ENCODE measurements at places on chromosomes 6 and 20.

DNA sequence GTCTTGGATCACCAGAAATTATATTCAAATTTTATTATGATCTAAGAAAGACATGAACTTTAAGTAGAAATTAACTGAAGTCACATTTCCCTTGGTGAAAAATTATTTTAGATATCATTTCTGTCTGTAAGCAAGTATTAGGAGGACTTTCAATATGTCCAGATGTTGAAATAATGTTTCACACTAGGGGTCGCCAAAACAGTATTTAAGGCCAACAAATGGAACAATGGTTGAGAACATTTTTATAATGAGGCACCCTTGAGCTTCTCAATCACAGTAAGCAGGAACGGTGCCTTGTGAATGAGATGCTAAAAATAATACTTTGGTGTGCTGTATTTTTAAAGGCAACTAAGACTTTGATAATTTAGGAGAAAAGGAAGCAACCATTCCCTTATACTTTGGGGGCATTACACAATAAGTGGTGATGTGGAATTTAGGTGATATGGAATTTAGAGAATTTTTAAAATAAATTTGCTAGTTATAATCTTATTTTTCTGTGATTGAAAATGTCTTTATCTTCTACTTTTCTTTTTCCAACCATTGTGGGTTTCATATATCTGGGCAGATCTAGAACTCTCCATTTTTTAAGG is 9.6 kb upstream of the SF3B5 start:
- DNase-seq = no peak

GRCh38 chr6:17349427-17349826 is 44.0 kb upstream of the CAP2 start:
- DNase-seq = no peak

DNA sequence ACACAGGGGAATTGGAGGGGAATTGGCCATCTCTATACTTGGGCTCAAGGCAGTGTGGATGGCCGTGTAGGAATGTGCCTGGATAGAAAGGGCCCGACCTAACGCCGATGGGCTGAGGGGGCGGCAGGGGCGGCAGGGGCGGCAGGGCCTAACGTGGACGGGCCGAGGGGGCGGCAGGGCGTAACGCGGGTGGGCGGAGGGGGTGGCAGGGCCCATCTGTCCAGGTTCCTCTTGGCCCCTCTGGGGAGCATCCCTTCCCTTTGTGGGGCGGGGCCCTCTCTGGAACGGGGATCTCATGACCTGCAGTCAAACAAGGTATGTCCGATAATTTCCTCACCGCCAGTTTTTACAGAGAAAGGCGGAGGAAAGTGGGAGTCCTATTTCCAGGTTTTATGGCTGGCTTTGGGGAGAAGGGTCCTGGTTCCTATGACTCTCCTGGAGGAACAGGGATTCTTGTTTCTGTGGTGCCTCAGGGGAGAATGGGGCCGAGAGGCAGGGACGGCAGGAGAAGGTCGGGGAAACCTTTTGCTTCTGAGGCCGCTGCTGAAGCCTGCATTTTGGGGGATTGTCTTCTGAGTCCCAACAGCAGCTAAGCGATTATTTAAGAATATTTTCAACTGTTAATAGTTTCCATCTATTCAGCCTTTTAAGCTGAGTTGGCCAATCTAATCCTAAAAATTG is 100.8 kb upstream of the FRMD1 start:
- DNase-seq = no peak

DNA sequence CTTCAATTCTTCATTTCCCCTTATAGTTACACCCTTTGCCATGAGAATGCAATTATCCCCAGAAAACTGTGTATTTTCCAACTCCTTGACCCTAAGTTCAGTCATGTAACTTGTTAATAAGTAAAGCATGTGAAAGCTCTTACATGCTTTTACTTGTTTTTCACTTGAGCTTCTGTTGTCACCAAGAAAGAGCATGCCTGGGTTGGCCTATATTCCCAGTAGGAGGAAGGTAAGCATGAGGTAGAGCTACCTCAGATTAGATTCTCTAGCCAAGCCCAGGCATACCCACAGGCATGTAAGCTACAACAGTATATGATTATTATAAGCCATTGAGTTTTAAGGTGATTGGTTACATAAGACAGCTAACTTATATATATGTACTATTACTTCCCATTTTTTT is 101.7 kb upstream of the SMLR1 start:
- DNase-seq = no peak

DNA sequence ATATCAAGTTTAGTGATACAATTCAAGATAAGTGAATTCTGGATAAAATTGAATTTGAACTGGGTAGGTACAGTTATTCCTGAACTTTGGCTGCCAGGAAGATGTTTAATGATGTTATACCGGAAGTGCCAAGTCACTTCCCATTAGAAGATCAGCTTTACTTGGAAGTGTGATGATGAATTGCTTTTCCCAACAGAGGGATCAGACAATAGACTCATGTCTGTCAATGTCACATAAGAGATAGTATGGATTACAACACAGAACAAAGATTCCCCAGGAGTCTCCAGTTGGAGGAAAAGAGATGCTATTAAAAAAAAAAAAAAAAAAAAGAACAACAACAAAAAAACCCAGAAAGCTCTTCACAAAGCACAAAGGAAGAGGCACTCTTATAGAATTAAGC is 497.9 kb upstream of the EPHA7 start:
- DNase-seq = no peak

DNA sequence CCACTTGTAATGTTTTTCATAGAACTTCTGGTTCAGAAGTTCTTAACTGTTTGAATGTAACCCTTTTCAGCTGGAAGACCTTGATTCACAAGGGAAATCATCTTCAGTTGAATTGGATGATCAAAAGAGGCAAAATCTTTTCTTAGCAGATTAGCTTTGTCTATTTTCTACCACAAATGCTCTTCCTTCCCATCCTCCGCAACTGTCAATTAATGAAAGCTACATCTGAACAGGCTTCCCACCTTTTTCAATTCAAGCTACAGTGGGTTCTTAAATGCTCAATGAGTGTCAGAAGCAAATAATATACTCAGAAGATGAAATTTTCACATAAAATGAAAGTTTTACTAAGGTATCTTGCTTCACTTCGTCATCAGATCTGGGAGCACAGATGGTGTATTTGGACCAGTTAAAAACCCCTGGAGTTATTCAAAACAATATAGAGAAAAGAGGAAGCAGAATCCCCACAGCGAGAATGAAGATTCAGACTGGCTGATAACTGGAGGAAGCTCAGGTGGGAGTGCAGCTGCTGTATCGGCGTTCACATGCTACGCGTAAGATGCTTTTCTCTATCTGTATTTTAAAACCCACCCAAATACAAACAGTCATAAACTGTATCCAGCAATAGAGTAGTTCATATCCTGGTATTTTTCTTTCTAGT is 19.4 kb downstream of the QRSL1 start:
- no peak for DNase-seq

DNA sequence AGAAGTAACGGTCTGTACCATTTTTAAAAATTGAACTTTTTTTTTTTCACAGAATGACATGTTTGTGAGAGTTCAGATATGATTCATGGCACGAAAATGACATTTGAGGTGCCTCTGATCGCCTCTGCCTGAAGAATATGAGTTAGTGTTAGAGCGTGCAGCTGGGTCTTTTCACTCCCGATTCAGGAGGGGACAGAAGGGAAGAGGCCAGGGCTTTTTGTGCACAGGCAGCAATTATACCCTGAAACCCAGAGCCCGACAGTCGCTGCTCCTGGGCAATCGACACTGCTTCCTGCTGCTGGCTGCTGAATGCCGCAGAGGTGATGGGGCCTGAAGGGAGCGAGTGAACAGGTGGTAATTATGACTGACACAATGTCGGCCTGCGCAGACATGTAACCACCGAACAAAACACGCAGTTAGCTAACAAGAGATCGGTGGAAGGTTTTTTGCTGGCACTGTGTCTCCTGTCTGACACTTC is 652.0 kb upstream of the NOX3 start:
- DNase-seq = no peak

DNA sequence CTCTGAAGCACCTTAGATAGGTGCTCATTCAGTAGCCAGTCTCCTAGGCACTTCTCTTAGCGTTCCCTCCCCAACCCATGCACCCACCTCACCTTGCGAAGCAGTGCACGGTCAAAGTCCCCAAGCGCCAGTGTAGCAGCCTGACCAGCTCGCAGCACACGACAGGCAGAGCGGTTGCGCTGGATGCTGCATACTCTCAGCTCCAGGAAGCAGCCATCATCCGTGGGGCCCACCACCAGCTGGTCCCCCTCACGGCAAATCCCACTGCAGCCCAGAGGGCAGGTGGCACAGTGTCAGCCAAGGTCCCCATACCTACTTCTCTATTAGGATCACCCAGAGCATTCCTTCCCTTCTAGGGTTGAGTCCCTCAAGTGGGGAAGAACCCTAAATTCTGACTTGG is 6.5 kb downstream of the GTPBP2 start:
- no peak for DNase-seq

DNA sequence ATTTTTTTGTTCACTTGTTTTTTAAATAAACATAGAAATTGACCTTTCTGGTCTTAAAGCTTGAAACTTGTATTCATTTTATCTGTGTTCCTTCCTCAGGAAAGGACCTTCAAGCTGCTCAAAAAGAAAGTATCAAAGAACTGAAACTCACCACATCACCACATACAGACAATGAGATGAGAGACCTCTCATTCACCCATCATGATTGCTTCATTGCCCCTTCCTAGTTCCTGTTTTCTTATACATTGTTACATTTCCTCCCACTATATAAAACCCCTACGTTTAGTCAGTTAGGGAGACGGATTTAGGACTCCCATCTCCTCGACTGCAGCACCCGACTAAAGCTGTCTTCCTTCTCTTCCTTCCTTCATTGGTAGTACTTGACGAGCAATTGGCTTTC is 180.5 kb upstream of the OPRM1 start:
- DNase-seq = no peak

DNA sequence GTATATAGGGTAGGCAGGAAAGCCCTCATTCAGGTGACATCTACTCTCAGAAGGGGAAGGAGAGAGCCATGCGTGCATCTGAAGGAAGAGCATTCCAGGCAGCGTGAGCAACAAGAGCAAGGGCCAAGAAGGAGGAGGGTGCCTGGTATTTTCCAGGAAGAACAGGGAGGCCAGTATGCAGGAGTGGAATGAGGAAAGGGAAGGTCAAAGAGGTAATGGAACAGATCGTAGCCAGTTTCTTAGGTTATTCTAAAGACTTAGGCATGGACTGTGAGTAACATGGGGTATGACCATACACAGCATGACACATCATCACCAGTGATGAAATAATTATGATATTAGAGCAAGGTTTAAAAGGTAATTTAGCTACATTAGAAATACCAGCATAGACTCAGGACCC is 24.1 kb downstream of the ALDH8A1 start:
- no peak for DNase-seq

DNA sequence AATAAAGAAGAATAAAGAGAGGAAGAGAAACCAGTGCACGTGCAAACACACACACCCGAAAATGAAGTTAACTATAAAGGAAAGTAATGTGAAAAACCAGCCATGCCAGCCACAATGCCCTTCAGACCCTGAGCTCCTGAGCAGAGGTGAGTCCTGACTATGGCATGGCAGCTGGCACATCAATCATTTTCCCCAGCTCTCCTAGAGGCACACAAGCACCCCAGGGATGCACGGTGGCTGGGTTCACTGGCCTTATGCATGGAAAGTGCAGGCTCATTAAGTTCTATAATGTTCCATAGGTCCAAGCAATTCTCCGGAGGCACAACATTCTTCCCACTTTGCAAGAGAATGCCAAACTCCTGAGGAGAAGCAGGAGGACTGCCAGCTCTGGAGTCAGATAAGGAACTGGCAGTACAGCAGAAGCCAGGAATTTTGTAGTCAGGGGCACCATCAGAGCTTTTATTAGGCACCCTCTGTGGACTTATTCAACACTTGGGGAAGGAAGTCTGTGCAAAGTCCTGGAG is 175.0 kb upstream of the PRDM1 start:
- no peak for DNase-seq

GRCh38 chr6:157791450-157791849 is 31.6 kb upstream of the SNX9 start:
- DNase-seq = no peak

DNA sequence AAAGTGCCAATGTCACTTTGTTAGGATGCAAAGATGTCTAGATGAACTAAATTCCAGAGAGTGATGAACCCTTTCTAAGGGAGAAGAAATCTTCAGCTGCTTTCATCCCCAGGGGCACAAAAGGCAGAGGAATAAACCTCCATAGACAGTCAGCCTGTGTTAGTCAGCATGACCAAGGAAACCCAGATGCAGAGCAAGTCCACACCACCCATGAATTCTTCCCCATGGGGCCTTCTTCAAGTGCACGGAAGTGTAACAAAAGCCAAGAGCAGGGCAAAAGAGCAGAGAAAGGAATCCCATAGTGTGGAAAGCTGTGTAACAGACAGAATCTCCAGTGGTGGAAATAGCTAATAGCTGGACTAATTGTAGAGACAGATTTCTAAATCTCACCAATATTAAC is 50.0 kb downstream of the DCDC2 start:
- no peak for DNase-seq

GRCh38 chr6:75800708-75801505 is 51.9 kb downstream of the MYO6 start:
- no peak for DNase-seq

GRCh38 chr6:112291161-112291762 is 36.9 kb upstream of the LAMA4 start:
- DNase-seq = no peak

GRCh38 chr20:40634891-40635290 is 54.1 kb downstream of the MAFB start:
- no peak for DNase-seq

DNA sequence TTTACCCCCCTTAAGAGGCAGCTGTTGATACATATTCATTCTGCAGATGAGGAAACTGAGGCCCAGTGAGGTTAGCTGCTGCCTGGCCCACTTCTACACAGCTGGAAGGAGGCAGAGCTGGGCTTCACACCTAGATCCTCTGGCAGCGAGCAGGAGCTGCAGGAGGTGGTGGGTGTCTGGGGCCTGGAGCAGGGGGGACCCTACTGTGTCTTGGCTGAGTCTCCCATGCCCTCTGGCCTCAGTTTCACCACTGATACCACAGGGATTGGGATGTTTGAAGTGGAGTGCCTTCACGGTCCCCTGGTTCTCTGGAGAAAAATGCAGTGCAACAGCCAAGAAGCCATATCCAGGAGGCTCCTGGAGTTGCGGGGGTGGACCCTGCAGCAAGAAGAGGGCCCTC is 8.2 kb upstream of the BPIFA2 start:
- DNase-seq = no peak

GRCh38 chr20:33434434-33434833 is 9.1 kb downstream of the SNTA1 start:
- no peak for DNase-seq

GRCh38 chr6:56729719-56730118 is 87.0 kb upstream of the DST start:
- no peak for DNase-seq

- no peak for DNase-seq
Measured at GRCh38 chr20:53623454-53624211, 30.0 kb upstream of the ZNF217 start.

GRCh38 chr20:55166063-55166462 is 690.7 kb downstream of the DOK5 start:
- no peak for DNase-seq

DNA sequence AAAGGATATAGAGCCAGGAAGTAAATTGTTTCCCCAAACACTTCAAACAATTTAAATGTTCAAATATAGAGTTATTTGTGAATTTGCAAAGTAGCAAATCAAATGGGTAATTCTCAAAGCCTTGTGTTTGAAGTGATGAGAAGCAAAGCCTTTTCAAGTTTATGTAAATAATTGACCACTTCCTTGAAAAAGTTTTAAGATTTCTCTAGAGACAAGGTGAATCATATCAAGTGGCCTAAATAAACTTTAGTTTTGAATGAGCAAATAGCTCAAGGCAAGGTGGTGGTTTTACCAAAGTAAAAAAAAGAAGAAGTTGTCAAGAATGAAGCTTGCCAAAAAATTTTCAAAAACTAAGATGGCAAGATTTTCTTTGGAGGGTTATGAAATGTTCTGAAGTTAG is 42.6 kb upstream of the IFNGR1 start:
- no peak for DNase-seq

GRCh38 chr6:37878150-37878710 is 58.7 kb downstream of the ZFAND3 start:
- no peak for DNase-seq

Data from stimulated activated CD8-positive, alpha-beta memory T cell treated with anti-CD3 and anti-CD28 coated beads, Interleukin-4, amount 100 ng/mL, for 1 hour (primary cell).